ENCODE measurements at places on chromosomes 2 and 18.

GRCh38 chr2:56127463-56128152, 56.2 kb upstream of the CCDC85A start:
- no peak for DNase-seq

GRCh38 chr18:2112435-2113045, 458.8 kb downstream of the METTL4 start:
- no peak for DNase-seq

DNA sequence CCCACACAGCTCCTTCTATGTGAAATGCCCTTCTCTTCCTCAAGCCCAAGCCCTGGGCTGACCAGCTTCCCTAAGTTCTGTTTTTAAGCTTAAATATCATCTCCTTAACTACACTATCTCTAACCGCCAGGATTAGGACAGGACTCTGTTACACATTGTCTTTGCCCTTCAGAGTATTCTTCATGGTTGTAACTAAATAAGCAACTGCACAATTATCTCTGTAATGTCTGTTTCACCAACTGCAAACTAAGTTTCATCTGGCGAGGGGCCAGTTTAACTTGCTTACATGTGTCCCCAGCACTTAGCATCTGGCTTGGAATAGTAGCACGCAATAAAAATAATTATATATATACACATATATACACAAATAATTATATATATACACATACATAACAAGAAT, 1.1 kb upstream of the ERMN start:
- no peak for DNase-seq

DNA sequence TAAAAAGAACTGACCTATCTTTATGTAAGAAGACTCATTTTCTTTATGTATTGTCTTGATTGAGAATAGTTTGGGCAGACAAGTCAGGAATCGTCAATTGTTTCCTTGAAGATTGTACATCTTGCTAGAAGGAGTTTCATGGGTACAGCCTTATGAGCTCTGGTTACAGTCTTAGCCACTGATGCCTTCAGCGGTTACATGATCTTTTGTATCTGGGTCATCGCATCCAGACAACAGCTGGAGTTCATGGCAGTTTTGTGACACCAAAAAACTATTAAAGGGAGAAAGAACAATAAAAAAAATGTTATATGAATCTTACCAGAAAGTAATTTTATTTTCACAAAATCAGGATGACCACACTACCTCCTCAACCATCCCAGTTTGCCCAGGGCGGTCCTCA, 520.5 kb upstream of the CDH7 start:
- DNase-seq, result no peak

DNA sequence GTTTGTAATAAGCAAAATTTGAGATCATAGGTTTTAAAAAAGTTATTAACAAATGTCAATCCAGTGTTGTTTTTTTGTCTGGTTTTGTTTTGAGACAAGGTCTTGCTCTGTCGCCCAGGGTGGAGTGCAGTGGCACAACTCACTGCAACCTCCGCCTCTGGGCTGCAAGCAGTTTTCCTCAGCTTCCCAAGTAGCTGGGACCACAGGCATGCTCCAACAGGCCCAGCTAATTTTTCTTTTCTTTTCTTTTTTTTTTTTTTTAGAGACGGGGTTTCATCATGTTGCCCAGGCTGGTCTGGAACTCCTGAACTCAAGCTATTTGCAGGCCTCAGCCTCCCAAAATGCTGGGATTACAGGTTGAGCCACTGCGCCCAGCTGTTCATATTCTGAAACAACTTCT, 31.3 kb downstream of the GALNT3 start:
- no peak for DNase-seq

DNA sequence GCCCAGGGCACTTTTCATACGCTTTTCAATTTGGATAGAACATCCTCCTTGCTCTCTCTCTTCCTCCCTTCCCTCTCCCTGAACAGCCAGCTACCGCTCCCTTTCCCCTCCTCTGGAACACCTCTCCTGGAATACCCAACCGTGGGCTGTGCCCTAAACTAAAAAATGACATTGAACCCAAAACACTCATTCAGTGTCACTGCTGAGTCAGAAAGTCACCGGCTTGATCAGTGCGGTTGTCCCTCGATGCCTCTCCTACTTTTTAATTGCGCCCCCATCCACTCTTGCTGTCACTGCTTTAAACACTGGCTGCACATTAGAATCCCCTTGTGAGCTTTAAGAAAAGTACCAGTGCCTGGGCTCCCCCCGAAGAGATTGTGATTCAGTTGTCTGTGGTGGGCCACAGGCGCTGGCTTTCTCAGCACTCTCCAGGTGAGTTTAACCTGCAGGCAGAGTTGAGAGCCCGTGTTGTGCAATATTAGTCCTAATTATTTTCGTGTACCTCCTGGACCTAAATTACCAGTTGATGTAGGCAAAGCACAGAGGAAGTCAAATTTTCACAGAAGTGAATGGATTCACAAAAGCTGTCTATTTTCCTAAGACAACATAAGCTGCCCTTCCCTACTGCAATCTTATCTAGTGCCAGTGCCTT, 302.0 kb downstream of the PRKCE start:
- DNase-seq, result no peak

All from activated naive CD4-positive, alpha-beta T cell (primary cell).